ENCODE measurements at places on chromosomes 2 and 18.

DNA sequence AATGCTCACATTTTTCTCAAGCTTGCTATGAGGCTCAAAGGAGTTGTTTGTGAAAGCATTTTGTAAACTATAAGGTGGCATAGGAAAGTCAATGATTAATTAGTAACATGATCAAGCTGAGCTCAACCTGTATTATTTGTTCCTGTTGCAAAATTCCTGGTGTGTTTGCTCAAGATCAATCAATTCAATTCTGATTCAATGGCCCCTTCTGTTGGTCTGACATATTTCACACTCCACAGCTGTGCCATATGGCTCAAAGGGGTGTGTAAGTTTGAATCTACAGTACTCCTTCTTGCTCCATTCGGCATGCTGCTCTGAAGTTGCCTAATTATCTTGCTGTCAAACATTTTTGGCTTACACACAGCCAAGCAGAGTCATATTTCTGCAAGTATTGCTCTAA lies 341.6 kb upstream of the LRP1B start:
- no peak for DNase-seq

DNA sequence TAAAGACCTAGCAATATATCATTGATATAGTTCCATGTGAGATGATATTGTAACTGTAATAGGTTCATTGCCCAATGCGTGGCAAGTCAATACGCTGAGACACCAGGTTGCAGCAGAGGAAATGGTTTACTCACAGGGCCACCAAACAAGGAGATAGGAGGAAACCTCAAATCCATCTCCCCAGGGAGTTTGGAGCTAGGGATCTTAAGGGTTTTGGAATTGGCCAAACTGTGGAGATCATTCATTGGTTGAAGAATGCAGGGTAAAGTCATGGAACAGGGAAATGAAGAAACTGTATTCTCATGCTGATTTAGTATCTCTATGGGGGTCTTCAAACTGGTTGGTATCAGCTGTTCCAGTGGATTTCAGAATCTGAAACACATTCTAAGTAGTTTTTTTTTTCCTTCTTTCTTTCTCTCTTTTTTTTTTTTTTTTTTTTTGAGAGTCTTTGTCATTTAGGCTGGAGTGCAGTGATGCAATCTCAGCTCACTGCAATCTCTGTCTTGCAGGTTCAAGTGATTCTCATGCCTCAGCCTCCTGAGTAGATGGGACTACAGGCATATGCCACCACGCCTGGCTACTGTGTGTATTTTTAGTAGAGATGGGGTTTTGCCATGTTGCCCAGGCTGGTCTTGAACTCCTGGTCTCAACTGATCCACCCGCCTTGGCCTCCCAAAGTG lies 30.7 kb upstream of the PPM1B start:
- DNase-seq, result no peak

GRCh38 chr18:45702708-45703265 lies 21.2 kb upstream of the SLC14A1 start:
- DNase-seq, result no peak

DNA sequence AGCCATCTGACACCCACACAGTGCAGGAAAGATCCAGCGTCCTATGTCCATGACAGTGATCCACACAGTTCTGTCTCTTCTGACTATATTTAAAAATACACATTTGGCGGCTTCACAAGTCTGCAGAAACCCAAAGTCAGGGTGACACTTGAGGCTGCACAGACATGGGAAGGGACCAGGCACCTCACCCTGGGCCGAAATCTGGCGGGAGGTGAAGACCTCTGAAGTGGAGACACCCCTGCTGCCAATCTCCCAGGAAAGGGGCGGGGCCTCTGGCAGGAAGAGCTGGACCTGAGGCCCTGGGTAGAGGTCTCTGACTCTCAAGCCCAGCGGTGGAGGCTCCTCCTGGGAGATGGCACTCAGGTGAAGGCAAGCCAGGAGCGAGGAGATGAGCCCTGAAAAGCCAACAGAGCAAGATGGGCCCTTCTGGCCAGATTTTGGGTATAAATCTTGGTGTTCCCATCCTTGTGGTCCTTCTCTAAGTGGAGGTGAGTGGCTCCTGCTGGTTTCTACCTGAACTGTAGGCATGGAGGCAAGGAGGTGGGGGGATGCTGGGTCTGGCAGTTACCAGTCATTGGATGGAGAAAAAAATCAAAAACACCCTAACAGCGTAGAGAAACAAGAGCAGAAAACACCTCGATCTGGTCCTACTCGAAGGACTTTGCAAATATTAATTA lies 248.4 kb downstream of the HDAC4 start:
- no peak for DNase-seq

DNA sequence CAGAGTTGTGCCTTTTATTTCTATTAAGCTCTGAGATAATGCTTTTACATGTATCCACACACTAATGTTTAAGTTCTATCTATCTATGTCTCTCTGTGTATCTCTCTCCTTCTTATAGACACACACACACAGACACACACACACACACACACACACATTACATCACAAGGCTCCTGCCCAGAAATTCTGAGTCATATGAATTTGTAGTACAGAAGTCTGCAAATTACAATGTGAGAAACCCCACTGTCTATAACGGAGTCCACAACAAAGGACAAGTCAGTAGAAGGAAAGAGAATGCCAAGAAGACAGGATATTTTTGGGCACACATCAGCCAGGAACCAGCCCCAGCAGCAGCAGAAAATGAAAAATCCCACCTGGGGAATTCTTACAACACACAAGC lies 142.4 kb downstream of the EN1 start:
- no peak for DNase-seq

DNA sequence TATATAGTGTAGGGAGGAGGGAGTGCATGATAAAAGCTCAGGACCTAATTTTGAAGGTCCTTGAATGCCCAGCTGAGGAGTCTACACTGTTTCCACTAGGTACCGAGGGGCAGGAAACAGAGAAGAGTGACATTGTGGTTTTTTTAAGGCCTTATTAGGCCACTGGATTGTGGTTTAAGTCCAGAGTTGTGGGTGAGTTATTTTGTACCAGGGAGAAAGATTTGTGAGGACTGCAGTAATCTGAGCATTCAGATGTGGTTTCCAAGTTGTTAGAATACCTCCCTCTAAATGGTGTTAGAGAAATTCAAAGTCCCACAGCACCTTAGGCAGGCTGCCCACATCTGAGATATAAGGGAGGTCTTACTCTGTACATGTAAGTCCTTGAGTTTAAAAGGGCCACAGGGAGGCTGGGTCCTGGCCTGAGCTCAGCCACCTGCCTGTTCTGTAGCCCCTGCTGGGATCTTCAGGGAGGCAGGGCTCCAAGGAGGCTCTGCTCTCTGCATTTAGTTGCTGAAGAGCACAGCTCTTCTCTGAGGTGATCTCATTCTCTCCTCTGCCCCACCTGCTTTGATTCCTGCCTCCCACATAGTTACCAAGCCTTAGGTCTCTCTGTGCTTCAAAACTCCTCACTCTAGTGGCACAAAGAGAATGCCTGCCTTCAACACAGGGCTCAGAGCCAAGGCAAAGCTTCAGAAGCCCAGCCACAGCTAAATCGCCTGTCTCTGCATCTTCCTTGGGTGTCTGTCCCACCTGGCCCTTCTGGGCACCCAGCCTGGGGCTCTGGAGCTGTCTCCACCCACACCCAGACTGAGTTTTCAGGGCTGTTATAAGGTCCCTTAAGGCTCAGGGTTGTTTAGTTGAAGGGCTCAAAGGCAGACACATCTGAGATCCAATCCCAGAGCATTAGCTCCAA lies 88.1 kb downstream of the VSNL1 start:
- no peak for DNase-seq

GRCh38 chr18:55214969-55215368 lies 255.7 kb upstream of the CCDC68 start:
- DNase-seq, result no peak

- DNase-seq, result no peak
Measured at GRCh38 chr2:46717344-46718121, 198.1 kb downstream of the MCFD2 start.

DNA sequence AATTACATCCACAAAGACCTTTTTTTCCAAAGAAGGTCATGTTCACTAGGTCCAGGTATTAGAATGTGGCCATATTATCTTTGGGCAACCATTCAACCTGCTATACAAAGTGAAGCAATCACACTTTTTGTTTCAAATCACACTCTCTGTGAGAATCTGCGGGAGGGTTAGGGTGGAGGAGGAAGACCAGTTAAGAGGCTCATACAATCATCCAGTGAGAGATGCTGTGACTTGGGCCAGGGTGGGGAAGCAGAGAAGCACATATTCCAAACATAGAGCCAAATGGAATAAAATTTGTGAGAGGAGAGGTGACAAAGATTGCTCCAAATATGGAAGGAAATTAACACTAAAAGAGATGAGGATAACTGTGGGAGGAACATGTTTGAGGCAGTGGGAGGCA lies 351.6 kb downstream of the CYRIA start:
- no peak for DNase-seq

DNA sequence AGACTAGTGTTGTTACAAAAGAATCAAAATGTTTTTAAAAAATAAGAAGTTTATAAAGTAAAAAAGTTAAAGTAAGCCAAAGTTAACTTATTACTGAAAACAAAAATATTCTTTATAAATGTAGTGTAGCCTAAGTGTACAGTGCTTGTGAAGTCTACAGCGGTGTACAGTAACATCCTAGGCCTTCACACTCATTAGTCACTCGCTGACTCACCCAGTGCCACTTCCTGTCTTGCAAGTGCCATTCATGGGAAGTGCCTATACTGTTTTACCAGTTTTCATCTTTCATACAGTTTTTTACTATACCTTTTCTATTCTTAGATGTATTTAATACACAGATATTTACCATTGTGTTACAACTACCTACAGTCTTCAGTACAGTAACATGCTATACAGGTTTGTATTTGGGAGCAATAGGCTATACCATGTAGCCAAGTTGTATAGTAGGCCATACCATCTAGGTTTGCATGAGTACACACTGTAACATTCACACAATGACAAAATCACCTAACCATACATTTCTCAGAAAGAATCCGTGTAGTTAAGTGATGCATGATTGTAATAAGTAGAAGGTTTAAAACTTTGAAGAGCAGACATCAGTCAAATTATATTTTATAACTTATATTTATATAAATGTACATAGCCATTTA lies 13.4 kb downstream of the SERPINB7 start:
- no peak for DNase-seq

DNA sequence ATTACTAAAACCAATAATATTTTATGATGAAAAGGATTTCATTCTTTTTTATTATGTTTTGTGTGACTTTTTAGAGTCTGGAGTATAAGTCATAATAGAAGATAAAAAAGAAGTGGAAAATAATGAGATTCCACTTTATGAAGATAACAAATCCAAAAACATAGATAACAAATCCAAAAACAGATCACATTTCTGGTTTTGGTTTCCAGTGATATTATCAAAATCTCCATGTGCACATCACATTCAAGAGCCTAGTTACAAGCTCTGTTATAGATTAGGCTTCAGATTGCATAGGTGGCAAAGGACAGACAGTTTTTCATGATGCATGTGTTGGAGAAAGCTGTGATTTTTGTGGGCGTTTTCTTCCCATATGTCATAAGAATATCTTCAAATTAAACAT lies 648.2 kb downstream of the STK39 start:
- DNase-seq, result no peak

GRCh38 chr2:201059961-201060755 lies 11.3 kb downstream of the HYCC2 start:
- no peak for DNase-seq

DNA sequence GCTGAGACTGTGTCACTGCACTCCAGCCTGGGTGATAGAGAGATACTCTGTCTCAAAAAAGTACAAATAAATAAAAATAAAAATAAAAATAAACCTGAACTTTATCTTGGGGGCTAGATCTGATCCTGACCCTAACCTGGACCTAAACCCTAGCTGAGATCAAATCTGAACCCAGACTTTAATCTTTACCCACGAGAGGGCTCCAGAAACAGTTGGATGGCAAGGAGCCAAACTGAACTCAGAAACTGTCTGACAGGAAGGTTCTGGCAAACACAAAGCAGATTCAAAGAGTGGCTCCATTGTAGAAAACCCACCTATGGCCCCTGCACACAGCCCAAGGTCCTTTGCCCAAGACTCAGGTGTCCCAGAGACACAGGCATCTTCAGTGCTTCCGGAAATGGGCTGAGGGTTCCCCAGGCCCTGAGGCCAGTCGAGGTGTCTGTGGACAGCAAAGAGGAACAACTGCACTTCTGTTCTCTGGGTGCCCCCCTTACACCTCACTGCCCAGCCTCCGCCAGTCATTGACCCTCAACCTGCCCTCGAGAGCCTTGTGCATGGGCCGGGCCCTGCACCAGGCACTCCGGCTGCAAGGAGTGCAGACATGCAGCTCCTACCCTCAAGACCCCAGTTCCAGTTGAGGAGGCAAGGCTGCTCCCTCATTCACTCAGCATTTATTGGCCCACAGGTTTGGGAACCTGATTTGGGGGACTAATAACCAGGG lies 95.2 kb downstream of the TFCP2L1 start:
- DNase-seq, result no peak

GRCh38 chr2:200616656-200617055 lies 30.8 kb downstream of the AOX1 start:
- no peak for DNase-seq

DNA sequence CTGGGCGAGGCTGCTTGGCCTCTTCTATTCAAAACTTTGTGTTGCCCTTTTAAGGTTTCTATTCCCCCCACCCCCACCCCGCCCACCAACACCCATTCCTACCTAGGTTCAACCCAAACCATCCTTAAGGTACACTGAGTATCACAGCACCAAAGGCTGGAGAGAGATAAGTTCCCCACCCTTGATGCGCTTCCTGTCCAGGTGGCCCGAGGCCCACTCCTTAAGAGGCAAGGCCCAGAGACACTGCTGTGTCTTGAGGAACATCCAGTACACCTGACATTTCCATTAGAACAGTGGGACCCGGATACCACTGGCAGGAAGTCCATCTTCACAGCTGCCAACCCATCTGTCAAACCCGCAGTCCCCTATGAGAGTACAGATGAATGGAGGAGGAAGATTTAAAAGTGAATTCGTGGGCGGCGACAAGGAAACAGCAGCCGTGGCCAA lies 277 bp upstream of the INPP1 start:
- DNase-seq, result no peak

DNA sequence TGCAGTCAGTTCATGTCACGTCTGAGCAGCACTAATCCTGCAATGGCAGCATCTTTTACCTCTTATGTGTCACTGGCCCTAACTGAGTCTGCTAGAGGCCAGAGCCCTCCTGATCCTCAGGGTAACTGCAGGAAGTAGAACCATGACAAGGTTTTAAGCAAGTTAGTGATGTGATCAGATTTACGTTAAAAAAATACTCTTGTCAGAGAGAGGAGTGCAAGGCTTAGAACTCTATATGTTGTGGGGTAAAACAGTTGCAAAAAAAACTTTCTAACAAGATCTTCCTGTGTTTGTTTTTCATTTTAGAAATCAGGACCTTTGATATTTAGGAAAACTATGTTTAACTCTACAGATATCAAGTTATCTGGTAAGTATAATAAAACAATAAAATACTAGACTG lies 4.6 kb downstream of the TMEM87B start:
- DNase-seq, result no peak

DNA sequence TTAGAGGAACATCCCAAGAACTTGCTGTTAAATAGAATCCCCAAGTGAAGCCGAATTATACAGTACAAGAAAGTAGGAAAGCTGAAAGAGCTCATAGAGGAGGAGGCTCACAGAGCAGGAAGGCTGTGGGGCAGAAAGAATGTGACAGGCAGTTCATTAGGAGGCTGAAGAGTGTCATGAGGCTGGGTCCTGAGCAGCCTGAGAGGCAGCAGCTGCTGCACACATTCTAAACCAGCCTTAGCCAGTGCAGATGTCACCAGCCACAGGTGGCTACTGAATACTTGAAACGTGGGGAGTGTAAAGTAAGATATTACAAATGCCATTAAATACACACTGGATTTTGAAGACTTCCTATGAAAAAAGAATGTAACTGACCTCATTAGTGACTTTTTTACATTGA lies 490.2 kb upstream of the KLHL29 start:
- no peak for DNase-seq

Measured in activated CD8-positive, alpha-beta memory T cell treated with anti-CD3 and anti-CD28 coated beads for 1 hour (primary cell).